Activated CD4-positive, alpha-beta T cell treated with anti-CD3 and anti-CD28 coated beads, Interleukin-2, Interleukin-4, amounts not matched to agents 100 ng/mL and 50 ng/mL, durations not matched to agents 16 hours and 8 hours (primary cell): ENCODE measurements at places on chromosomes 11 and 22.
A peak's percentile ranks its signal among the peaks of the same experiment; 100 is the strongest.

GRCh38 chr11:128504486-128504885 is 82.9 kb downstream of the ETS1 start:
- no peak for DNase-seq

DNA sequence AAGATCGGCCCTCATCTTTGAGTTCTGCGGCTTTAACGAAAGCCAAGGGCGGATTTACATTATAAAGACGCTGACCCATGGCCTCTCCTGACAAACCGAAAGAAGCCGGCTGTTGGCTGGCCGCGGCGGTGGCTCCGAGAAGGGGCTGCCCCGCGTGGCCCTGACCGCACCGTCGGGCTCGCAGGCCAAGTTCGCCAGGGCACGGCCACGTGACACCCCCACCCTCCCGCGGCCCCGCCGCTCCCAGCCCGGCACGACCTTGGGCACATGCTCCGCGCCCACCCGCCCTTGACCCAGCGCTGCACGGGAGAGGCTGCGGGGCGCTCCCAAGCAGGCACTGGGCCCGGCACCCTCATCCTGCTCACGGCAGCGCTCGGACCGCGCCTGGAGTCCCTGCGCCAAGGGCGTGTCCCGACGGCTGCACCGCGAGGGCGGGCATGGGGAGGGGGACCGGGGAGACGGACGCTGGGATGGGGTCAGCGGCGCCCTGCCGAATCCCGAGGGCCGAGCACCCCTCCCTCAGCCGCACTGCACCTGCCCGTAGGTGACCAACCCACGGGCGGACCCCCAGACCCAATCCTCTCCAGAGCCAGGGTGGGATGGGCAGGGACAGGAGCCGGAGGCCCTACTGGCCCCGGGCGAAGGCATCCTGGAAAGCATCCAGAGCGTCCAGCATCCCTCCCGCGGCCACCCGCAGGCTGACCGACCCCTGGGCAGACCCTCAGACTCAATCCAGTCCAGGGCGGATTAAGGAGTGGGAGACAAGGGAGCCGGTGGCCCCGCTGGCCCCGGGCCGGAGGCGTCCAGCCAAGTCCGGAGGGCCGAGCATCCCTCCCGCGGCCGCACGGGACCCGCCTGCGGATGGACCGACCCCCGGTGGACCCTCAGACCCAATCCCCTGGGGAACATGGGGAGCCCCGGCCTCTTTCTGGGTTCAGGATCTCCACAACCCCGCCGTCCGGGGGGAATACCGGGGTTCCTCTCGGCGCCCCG is 759 bp downstream of the CPT1A start:
- DNase-seq = peak; percentile 27

GRCh38 chr11:8624698-8625097 is 30.7 kb upstream of the STK33 start:
- no peak for DNase-seq

GRCh38 chr11:103844327-103845215 is 191.9 kb upstream of the DDI1 start:
- DNase-seq = no peak

GRCh38 chr11:102510439-102511135 is 20.0 kb downstream of the MMP7 start:
- no peak for DNase-seq

DNA sequence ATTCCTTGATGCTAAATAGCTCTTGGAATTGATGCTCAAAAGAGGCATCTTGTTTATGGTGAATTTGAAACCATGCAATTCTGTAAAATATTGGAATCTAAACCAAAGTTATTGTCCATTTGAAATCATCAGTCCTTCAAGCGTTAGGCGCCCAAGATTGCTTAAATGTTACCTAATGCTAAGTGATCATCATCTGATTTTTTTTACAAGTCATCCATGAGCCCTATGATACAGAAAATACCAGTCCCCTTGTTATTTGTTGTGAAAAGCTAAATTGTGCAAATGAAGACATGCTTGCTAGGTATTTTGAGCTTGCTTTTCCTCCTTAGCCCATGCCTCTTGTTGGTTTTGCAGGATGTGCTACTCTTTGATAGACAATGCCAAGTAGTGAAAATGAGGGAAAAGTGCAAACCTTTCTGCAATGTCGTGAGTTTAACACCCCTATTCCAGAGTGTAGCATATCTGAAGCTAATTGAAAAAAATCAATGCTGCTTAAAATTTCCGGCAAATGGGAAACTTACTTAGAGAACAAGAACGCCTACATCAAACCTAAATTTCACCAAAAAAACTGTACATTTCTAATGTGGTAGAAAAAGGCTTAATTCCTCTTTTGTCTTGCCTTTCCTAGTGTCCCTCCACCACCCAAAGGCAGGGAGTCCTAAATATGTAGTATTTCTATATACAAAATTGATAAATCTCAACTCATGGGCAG is 1.9 kb downstream of the GRK3 start:
- DNase-seq = no peak

DNA sequence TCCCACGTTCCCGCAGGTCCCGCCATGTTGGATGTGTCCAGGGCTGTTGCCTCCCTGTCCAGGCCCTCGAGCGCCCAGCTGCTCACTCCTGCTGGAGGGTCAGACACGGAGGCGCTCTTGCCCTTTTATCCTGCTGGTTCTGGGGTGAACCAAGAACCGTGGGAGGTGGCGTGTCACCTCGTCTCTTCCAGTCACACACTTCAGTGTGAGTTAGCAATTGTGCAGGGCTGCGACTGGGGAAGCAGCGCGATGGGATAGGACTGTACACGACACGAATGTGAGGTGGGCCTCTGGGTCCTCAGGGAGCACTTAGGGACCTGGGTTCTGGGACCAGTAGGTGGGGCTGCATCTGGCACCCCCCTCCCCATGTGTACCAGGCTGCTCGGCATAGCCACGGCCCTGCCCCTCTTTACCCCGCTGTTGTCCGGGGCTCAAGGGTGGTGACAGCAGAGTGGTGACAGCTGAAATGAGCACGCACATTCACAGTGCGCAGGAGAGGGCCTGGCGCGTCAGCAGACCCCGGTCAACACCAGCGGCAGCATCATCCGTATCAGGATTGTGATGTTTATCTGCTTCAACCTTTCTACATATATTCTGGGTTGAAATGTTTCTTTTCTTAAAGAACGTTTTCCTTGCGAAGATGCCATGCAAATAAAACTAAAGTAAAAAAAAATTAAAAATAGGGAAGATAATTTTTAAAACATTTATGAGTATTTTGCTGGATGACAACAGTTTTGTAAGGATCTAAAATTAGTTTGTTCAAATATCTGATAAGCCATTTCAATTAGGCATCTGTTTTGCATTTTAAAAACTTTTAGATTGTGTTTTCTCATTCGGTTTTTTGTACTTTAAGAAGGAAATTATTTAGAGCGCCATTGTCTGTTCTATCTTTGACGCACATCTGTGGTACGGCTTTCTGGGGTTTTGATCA is 210.7 kb downstream of the TBC1D22A start:
- DNase-seq = no peak

GRCh38 chr22:20032407-20032991 is 11.6 kb downstream of the TANGO2 start:
- no peak for DNase-seq

DNA sequence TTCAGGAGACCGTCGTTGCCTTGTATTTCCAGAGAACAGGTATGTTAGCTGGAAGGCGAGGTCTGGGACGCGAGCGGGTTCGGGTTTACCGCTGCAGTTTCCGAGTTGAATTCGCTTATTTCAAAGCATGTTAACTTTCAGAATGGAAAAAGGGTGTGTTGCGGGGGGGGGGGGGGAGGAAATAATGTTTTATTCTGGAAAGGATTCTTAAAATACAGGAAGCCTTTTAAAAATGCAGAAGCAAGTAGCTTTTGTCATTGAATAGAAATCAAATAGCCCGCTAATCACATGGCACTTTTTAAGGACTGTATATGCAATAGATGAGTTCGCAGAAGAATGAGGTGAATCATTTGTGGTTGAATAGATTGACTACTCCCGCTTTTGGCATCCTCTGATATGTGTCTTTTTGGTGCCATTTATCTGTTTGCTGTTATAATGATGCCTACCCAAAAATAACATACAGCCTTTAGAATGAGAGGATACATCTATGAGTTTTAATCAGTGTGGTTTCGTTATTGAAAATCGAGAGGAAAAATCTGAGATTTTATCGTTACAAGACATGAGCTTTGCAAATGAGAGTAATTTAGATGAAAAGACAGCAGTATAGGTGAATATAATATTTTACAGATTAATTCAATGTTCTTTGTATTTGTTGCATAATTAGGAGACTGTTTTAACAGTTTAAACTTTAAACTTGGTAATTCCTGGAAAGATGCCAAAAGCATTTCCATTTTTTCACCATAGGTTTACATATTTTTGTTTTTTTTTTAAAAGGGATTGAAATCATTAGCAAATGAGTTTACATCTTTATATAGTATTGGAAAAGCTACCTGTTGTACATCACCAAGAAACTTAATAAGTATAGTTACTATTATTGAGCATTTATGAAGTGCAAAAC is 1.7 kb downstream of the PDE3B start:
- peak; percentile 68 for DNase-seq

- DNase-seq = no peak
Observed at GRCh38 chr11:82837650-82838049, 62.6 kb downstream of the PRCP start.

DNA sequence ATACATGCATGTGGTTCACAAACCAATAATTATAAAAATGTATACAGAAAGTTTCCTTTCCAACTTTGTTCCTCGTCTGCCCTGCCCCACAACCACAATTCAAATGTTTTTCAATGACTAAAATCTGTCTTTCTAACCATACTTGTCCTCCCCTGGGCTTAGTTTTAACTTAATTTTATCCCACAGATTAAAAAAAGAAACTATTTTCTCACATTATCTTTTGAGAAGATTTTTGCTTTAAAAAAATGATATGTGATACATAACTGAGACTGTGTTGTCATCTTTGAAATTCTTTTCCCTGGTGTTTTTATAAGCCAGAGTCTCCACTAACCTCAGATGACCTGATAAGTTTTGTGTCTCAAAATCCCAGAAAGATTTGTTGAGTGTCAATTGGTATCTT is 79.0 kb downstream of the FDX1 start:
- no peak for DNase-seq

DNA sequence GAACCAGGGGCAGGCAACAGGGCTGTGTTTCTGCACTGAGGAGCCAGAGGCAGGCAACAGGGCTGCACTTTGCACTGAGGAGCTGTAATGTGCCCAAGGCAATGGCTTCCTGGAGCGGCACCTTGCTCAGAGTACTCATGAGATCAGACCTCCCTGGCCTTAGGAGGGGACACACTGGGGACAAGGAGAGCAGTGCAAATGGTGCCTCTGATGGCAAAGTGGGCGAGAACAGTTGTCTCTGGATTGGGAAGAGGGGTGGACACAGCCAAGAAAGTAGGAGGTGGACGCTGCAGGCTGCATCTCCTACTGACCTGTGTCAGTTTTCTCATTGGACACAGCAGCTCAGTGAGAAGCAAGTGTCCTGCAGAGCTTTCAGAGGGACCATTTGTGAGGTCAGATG is 1443.3 kb downstream of the TBC1D22A start:
- DNase-seq = no peak

- DNase-seq = no peak
Observed at GRCh38 chr11:96125400-96125799, 201.5 kb upstream of the MTMR2 start.
